ENCODE measurements at places on chromosomes 6 and 20.
A peak's percentile ranks its signal among the peaks of the same experiment; 100 is the strongest.

GRCh38 chr6:139546106-139546472 is 171.6 kb upstream of the CITED2 start:
- no peak overlapping the region for H3K4me3 ChIP-seq
- DNase-seq = no peak
- no peaks in the 10 kb centered on the region for H3K36me3 ChIP-seq
- no peak overlapping the region for H3K27ac ChIP-seq
- peaks cover 25% of the 10 kb centered on the region for H3K4me1 ChIP-seq

GRCh38 chr6:84078335-84078734 is 44.8 kb downstream of the MRAP2 start:
- no peak overlapping the region for H3K27ac ChIP-seq
- H3K36me3 ChIP-seq = no peaks in the 10 kb centered on the region
- no peak for DNase-seq
- H3K27me3 ChIP-seq = no peaks in the 10 kb centered on the region

DNA sequence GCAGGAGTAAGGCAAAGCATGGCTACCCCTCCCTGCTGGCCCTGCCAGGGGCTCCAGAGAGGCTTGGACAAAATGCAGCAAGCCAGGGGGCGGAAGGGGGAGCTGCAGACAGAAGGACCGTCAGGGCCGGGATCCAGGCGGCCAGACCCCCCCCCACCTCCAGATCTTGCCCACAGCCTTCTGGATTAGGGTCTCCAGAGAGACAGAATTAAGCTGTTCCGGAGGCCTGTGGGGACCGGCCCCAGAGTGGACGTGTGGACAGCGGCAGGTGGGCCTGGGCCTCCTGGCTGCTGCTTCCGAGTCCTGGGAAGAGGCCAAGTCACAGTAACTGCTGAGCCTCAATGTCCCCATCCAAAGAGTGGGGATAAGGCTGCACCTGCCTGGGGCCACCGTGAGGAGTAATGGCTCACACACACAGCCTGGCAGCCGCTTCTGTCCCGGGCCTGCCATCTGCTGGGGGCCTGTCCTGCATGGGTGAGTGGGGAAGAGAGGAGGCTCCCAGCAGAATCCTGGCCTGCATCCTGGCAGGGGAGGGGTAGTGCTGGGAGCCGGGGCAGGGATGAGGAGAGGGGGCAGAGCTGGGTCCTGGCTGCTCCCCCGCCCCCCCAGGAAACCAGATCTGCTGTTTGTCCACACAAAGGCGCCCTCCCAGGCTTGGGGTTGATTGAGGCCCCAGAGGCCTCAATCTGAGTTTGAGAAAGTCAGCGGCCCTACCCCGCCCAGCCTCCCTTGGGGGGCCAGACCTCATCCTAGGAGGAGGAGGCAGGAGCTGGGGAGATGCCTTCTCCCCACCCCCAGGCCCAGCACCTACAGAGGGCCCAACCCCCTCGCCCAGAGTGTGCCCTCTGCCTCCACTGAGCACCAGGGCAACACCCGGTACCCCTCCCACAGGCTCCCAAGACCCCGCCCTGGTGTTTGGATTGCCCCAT is 3.9 kb downstream of the LAMA5 start:
- peak overlapping the region; percentile 69 for H3K4me3 ChIP-seq
- no peaks in the 10 kb centered on the region for H3K27me3 ChIP-seq
- peaks cover 66% of the 10 kb centered on the region for H3K4me1 ChIP-seq

- H3K36me3 ChIP-seq = peaks cover 91% of the 10 kb centered on the region
- no peak overlapping the region for H3K4me3 ChIP-seq
- H3K4me1 ChIP-seq = no peaks in the 10 kb centered on the region
- H3K27me3 ChIP-seq = no peaks in the 10 kb centered on the region
- H3K27ac ChIP-seq = no peak overlapping the region
Measured at GRCh38 chr20:36248836-36249235, 12.6 kb downstream of the AAR2 start.

DNA sequence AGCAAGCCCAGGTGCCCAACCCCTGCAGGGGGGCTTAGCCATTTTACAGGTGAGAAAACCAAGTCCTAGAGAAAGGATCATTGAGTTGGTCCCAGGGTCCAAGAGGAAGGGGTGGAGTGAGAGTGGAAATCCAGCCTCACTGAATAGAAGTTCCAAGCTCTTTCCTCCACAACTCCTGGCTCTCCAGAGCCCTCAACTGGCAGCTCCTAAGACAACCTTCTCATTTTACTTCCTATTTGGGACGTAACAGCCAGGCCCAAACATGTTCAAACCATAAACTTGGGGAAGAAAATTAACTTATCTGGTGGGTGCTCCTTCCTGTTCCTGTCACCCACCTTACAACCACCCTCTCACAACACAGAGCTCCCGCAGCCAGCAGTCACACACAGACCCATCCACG is 57.9 kb downstream of the PRND start:
- H3K27me3 ChIP-seq = no peaks in the 10 kb centered on the region
- no peak for DNase-seq
- H3K36me3 ChIP-seq = peaks cover 19% of the 10 kb centered on the region
- no peaks in the 10 kb centered on the region for H3K4me1 ChIP-seq

DNA sequence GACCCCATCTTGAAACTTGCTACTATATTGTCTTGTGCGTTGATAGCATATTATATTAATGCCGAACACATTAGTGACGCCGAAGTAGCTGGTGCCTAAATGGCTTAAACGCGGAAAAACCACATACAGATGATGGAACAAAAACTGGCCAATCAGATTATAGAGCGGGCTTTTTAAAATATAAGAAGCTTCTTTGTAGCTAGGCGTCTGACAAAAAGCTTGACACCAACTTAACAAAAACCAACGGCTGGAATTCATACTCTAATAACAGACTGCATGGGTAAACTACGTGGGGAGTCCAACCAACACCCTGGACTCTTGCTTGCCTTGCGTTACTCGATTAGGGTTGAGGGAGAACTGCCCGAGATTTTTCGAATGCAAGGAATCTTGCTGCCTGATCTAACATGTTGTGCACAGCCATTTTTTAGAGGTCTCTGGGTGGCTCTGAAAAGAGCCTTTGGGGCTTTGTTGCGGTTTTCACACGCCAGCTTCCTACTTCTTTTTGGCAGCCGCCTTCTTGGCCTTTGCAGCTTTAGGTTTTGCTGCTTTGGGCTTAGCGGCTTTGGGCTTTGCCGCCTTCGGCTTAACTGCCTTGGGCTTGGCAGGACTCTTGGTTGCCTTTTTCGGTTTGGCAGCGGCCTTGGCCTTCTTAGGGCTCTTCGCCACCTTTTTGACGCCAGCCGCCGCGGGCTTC is 45.7 kb downstream of the OR2B2 start:
- DNase-seq = no peak
- peaks cover 24% of the 10 kb centered on the region for H3K4me1 ChIP-seq
- no peaks in the 10 kb centered on the region for H3K36me3 ChIP-seq
- peaks cover 37% of the 10 kb centered on the region for H3K27me3 ChIP-seq
- H3K4me3 ChIP-seq = peak overlapping the region; percentile 70

- H3K4me3 ChIP-seq = no peak overlapping the region
- no peaks in the 10 kb centered on the region for H3K4me1 ChIP-seq
Measured at GRCh38 chr6:153373869-153374268, 242.8 kb upstream of the RGS17 start.

DNA sequence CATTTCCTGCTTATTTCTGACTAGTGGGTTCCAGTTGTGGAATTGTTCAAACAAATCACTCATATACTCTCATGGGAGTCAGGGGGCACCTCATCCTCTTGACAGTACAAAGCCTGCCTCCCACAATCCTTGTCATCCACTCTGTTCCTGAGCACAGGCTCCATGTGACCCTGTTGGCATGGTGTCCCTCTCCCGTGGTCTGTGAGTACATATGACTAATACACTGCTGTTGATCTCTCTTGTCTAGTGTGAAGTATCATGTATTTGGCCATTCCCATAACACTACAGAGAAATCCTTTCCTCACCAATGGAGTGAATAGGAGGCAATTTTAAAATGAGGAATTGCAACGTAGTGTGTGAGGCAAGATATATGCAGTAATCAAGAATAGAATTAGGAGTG is 185.3 kb downstream of the OGFRL1 start:
- H3K4me1 ChIP-seq = peaks cover 39% of the 10 kb centered on the region
- peak; percentile 69 for DNase-seq
- no peak overlapping the region for H3K4me3 ChIP-seq
- no peaks in the 10 kb centered on the region for H3K27me3 ChIP-seq
- H3K36me3 ChIP-seq = no peaks in the 10 kb centered on the region
- H3K27ac ChIP-seq = peak overlapping the region; percentile 32

DNA sequence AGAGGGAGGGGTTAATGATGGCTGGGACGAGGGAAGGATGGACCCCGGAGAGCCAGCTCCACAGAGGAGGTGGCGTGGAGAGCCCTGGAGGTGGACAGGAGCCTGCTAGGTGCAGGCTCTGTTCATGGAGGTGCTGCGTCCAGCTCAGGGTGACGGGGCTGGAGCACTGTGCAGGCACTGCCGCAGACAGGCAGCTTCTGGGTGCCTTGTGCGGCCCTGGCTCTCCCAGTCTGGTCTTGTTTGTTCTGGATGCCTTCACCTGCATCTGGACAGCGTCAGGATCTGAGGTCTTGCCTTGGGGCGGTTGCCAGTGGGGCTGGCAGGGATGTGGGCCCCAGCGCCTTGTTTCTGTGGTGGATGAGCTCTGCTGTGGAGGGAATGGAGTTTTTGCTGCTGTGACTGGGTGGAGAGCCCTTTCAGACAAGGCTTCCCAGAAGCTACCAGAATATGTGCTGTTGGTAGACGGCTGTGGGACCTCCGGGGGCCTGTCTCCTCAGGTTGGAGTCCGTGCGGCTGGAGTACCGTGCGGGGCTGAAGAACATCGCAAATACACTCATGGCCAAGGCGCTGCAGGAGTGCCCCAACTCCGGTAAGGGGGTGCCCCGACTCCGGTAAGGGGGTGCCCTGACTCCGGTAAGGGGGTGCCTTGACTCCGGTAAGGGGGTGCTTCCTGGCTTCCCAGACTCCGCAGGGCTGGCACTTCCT is 7.8 kb upstream of the C20orf204 start:
- no peaks in the 10 kb centered on the region for H3K4me1 ChIP-seq
- DNase-seq = no peak

- H3K4me1 ChIP-seq = no peaks in the 10 kb centered on the region
- H3K27me3 ChIP-seq = no peaks in the 10 kb centered on the region
- no peak for DNase-seq
Measured at GRCh38 chr6:130070326-130070725, 51.9 kb downstream of the L3MBTL3 start.

Data from upper lobe of right lung (tissue), 1 donor.